ENCODE measurements at places on chromosomes 3 and 15.

- DNase-seq: no peak
These were observed 52.2 kb upstream of the HES1 start for GRCh38 chr3:194083637-194084224.

- no peak for DNase-seq
These were observed 961 bp downstream of the HAPLN3 start for GRCh38 chr15:88894348-88894818.

DNA sequence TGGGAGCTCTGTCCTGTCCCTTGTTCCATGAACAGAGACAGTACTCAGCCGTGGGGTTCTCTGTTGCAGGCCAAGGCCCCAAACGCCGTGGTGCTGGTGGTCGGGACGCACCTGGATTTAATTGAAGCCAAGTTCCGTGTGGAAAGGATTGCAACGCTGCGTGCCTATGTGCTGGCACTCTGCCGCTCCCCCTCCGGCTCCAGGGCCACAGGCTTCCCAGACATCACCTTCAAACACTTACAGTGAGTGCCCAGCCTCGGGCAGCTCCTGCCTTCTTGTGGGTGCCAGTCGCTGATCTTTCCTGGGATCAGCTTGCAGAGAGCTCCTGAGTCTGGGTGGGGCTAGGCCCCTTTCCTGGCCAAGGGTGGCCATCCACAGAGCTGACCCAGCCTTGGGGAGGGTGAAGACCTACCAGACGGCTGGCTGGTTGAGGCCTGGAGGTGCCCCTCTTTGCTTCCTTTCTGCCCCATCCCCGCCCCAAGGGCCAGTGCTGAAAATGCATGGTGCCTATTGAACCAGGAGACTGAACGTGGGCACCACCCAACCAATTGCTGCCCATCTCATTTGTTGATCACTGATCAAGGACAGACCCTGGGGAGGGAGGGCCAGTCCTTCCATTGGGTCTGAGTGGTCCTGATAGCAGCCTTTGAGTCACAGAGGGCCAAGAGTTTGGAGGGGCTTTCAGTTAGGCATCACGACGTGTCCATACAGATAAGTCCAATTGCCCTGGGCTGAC is 106.9 kb downstream of the LRRK1 start:
- no peak for DNase-seq

DNA sequence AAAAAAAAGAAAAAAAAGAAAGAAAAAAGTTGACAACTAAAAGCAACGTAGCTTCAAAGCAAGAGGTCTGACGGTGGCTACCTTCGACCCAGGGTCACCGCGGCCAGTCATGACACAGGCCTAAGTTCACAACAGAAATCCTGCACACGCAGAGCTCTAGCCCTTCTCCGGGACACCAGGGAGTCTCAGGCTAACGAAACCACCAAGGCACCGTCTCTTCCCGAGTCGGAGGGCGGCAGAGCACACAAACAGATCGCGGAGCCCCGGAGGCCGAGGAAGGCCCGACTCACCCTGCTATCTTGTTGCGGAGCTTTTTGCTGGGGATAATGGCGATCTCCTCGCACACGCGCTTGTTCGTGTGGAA is 584 bp downstream of the RPS17 start:
- DNase-seq: peak; percentile 28

GRCh38 chr3:38960953-38961622 is 90.7 kb downstream of the SCN11A start:
- peak; percentile 7 for DNase-seq

- no peak for DNase-seq
These were observed 93.0 kb upstream of the WNT7A start for GRCh38 chr3:13972679-13973379.

- no peak for DNase-seq
These were observed 54.2 kb upstream of the MCTP2 start for GRCh38 chr15:94177112-94177511.

GRCh38 chr3:170418422-170419398 is at the start of gene CLDN11:
Gene CLDN11 (plus strand): TSS chr3:170418868. CDS start chr3:170419067, 199 bp downstream.
- peak; percentile 89 for DNase-seq

DNA sequence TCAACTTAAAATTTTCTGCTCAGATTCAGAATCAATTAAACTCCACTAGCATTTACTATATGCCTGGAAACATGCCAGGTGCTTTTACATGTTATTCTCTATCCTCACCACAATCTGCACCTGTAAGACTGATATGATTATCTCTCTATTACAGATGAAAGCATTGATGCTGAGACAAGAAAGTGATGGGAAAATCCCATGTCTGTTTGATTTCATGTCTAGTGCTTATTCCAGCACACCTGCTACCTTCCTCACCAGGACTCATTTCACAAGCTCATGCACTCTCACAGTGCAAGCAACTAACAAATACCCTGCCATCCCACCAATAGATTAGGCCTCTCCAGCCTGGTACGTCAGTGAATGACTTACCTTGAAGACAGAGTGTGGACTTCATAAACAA is 25.0 kb upstream of the BCL6 start:
- DNase-seq: no peak

DNA sequence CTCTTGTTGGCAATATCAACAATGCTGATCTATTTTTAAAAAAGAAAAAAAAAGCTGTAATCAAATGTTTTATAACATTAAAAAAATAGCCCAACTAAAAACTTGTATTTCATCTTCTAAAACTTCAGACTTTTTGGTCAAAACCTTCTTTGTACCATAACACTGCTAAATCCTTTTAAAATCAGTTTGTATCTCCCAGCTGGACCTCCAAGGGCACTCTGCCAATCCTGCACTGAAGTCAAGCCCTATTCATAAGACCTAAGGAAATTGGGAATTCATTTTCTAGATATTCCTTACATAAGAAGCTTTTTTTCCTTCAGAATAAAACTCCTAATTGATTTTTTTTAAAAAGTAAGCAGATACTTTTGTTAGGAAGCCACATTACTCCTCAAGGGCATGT is 38.2 kb upstream of the HCLS1 start:
- DNase-seq: no peak

GRCh38 chr3:46845397-46845859 is 17.8 kb downstream of the MYL3 start:
- peak; percentile 39 for DNase-seq

GRCh38 chr3:176615826-176616225 is 581.5 kb downstream of the TBL1XR1 start:
- DNase-seq: no peak

DNA sequence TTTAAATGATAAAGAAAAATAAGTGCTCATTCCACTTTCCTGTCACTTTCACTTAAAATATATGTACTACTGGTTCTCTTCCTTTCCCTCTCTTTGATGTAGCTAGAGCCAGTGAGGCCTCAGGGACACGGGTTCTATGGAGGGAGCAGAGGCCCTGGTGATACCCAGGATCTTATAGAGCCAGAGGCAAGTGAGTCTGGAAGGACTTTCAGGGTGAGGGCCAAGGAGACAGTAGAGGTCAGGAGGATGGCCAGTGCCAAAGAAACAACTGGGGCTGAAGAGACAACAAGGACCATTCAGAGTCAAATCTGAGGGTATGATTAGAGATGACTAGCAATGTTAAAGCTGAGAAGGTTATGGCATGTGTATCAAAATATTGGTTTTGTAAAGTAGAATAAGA is 124.1 kb upstream of the GOLGA6L6 start:
- DNase-seq: no peak

DNA sequence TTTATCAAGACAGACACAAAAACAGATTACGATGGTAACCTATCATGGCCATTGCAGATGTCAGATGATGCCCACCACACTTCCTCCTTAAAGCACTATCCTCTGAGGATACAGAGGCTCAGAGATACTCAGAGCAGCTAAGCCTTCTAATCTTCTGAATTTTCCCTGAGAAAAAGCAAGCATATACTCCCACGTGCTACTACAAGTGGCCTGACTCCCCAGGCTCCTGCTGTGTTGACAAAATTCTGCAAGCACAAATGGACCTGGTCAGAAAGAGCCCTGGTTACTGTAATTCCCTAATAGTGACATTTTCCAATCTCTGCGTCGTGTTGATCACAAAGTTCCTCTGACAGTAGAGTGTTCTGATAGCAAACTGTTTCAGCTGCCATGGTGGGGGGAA is 207.1 kb downstream of the KCNMB2 start:
- DNase-seq: no peak

DNA sequence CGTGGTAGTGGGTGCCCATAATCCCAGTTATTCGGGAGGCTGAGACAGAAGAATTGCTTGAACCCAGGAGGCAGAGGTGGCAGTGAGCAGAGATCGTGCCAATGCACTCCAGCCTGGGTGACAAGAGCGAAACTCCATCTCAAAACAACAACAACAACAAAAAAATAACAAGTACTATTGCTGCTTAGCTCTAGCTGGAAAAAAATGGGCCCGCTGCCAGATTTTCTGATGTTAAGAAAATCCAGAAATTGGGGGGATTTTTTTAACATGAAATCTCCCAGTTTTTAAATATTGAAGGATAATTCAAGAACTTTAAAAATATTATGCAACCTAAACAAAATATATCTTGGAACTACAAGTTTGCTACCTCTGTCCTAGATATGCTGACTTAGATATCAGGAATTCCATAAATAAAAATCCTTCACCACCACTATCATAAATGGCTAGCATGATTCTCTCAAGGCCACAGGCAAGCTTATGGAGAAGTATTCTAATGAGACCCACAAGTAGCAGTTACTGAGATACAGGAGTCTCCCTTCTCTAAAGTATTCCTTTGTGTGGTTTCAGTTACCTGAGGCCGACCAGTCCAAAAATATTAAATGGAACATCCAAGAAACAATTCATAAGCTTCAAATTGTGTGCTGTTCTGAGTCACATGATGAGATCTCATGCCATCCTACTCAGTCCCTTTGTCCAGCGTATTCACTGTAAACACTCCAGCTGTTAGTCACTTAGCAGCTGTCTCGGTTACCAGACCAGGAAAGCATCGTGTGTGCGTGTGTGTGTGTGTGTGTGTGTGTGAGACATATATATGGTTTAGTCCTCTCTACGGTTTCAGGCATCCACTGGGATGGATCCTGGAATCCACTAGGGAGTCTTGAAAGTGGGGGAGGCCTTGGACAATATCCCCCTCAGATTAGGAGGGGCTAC is 277.2 kb downstream of the TBL1XR1 start:
- DNase-seq: no peak

DNA sequence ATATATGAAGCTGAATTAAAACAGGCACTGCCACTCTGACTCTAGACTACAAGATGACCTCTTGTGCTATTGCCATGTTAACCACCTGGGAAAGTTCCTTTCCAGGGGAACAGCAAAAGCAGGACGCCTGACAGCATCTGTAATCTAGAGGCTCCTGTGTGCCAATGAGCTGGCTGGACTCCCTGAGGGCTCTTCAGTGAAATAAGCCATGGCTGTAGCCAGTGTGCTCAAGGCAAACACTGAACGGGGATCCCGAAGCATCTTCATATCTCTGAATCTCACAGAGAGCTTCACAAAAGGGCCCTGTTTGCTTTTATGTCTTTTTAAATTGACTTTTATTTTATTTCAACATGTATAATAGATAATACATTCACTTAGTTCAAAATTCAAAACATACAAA is 57.2 kb downstream of the BFSP2 start:
- DNase-seq: no peak

DNA sequence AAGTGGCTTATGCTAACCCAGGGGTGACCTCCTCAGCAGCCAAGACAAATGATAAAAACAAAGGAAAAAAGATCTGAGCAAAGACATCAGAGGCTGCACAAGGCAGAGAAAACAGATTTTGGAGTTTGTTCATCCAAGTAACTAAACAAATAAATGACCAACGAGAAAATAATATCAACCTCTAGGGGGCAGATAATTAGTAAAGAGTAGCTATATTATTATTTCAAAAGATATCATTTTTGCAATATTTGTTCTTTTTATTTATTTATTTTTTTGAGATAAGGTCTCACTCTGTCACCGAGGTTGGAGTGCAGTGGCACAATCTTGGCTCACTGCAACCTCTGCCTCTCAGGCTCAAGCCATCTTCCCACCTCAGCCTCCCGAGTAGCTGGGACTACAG is 101.8 kb downstream of the PCCB start:
- DNase-seq: no peak

All from putamen (tissue), 1 donor.